ENCODE measurements at places on chromosomes 2 and 18. TPM values are rescaled to one million over a fixed set of nuclear protein-coding genes. Genes with fewer than 3 reads are reported as not detected.

GRCh38 chr2:152222975-152223637 lies 47.5 kb upstream of the STAM2 start:
- DNase-seq = no peak

- DNase-seq = no peak
These were observed 26.8 kb downstream of the DSG4 start for GRCh38 chr18:31403409-31403808.

CPLX4 gene
- not detected for total RNA-seq

GRCh38 chr2:20359096-20359495 lies 8.5 kb upstream of the PUM2 start:
- no peak for DNase-seq

DNA sequence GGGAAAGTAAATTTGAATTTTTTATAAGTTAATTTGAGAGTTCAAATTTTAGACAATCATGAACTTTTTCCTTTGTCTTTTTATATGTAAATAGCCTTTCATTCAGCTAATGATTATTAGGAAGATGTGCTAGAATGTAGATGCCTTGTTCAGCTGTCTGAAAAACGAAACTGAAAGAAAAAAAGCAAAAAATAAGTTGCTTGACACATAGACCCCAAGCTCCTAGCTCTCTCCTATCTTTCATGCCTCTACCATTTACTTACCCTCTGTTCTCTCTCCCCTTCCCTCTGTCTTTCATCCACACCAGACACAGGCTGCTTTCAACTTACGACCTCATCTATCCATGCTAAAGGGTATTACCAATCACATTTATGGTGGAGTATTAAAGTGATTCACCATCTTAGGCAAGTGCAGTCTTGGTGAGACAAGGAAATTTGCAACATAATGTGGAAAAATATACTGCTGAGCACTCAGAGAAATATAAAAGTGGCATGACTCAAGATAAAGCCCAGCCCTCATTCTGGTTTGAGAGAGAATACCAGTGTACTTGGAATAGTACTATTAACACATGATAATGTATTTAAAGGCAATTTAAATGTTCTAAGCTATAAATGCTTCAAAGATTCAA lies 425.6 kb downstream of the SUCLG1 start:
- no peak for DNase-seq

DNA sequence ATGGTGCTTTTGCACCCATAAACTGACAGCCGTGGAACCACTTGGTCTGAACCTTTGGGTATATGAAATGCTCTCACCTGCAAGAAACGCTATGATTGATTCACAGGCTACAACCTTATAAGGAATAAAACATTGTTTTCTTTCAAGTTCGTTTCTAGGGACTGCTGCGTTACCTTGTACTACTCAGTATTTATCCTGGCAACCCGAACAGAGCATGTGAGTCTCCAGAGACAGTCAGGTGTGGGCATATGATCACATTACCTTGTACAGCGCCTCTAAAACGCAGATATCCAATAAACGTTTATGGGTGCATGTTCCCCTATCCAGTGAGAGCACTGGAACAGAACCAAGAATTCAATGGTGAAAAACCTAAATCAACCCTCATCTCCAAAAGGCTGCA lies 1.7 kb downstream of the CCBE1 start:
- no peak for DNase-seq

- no peak for DNase-seq
These were observed 157.9 kb downstream of the ADCYAP1 start for GRCh38 chr18:1062588-1062987.

DNA sequence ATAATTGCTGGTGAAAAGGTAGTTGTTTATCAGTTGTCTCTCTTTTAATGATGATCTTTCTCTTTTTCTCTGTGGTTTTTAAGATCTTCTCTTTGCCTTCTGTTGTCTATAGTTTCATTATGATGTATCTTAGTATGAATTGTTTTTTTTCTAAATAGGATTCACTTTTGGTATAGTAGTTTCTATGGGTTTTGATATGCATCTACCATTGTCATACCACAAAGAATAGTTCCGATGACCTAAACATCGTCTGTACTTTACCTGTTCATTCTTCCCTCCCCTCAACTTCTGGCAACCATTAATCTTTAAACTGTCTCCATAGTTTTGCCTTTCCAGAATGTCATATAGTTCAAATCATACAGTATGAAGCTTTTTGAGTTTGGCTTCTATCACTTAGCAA lies 19.6 kb downstream of the RDH14 start:
- DNase-seq = no peak

- no peak for DNase-seq
These were observed 42.0 kb downstream of the OXER1 start for GRCh38 chr2:42721898-42722297.

PLCD4 gene
- 1.0 TPM for total RNA-seq

DNA sequence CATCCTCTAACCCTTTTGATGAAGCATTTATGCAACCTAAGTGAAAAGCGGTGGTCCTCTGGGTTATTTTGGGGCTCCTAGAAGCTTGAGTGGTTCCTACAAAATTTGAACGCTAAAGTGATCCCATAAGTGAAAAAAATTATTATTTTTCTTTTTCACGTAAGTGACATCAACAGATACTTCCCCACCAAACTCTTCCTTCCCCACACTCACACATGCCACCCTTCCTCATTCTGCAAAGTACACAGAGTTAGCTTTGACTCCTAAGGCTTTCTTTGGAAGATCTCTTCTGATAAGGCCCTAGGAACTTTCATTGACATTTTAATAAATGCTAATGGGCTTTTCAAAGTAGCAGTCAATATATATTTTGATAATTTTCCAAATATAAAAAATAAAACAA lies 109.7 kb downstream of the DOCK10 start:
- DNase-seq = no peak

DNA sequence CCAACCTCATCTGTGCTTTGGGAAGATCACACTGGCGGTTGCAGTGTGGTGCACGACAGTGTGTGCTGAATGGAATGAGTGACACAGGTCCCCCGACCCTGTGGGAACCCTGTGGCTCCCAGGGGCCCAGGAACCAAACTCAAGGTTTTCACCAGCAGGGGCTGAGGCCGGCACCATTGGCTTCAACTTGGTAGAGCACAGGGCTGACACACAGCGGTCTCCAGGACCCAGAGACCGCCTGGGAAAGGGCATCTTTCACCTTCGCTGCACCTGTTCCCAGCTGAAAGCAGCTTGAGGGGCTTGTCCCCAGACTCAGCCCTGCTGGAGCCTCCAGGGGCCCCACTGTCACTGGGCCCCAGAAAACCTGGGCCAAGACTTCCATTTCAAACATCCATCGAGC lies 59.0 kb upstream of the ODC1 start:
- DNase-seq = peak; percentile 41

VIT gene
- total RNA-seq = 0.32 TPM

- no peak for DNase-seq
These were observed 378.4 kb upstream of the SPHKAP start for GRCh38 chr2:228559774-228560415.

DNA sequence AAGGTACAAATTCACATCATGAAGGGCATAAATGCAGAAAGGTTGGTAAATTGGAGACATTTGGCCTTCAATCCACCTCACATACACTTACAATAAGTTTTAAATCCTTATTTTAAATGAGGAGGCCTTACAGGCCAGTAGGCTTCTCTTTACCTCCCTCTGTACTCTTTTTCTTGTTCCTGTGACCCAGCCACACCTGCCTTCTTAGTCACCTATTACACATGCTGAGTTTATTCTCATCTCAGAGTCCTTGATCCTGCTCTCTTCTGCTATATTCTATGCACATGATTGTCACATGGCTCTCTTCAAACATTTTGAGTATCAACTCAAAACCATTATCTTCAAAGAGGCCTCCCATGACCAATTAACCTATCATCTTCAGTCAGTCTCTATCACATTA lies 491.5 kb downstream of the SATB2 start:
- DNase-seq = no peak

ANKMY1 gene
- total RNA-seq = 19.3 TPM

- DNase-seq = no peak
These were observed 53.3 kb downstream of the IL1R2 start for GRCh38 chr2:102044967-102045489.

DNA sequence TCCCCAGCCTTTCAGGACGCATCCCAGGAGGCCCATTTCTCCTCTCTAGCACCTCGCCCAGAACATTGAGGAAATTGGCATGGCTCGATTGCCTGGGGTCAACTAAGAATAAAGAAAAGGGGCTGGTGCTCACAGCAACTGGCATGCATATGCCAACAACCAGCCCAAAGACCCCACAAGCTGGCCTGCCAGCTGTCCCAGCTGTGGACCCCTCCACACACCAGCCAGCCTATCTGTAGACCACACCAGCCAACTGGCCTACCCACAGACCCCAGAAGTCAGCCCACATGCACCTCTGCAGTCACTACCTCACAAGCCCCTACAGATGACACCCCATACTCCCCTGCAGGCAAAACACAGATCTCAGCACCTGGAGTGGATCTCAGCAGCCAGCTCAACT lies 123.8 kb upstream of the ID2 start:
- DNase-seq = no peak

Data from upper lobe of right lung (tissue), 1 donor.